ENCODE measurements at places on chromosomes 6 and 20. TPM values are rescaled to one million over a fixed set of nuclear protein-coding genes. Genes with fewer than 3 reads are reported as not detected.
A peak's percentile ranks its signal among the peaks of the same experiment; 100 is the strongest.

DNA sequence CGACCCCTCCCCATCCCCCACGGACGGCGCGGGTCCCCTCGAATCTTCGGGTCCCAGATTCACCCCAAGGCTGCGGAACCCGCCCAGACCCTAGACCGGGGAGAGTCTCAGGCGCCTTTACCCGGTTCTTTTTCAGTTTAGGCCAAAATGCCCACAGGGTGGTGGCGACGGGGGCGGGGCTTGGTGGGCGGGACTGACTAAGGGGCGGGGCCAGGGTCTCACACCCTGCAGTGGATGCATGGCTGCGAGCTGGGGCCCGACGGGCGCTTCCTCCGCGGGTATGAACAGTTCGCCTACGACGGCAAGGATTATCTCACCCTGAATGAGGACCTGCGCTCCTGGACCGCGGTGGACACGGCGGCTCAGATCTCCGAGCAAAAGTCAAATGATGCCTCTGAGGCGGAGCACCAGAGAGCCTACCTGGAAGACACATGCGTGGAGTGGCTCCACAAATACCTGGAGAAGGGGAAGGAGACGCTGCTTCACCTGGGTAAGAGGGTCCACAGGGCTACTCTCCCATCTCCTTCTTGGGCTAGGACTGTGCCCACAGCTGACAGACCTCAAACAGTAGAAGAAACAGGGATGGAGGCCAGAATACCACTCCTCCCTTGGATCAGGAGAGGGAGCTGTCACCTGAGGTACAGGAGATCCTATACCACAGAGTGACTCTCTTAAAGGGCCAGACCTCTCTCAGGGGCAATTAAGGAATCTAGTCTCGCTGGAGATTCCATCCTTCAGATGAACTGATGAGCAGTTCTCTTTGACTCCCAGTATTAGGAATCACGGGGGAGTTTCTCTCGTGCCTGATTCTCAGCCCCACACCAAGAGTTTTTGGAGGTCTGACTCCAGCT is 942 bp downstream of the HLA-E start:
- peak; percentile 88 for DNase-seq

The SPEF1 gene
- not detected for total RNA-seq

- no peak for DNase-seq
Observed at GRCh38 chr6:157272866-157273755, 50.2 kb downstream of the TMEM242 start.

DNA sequence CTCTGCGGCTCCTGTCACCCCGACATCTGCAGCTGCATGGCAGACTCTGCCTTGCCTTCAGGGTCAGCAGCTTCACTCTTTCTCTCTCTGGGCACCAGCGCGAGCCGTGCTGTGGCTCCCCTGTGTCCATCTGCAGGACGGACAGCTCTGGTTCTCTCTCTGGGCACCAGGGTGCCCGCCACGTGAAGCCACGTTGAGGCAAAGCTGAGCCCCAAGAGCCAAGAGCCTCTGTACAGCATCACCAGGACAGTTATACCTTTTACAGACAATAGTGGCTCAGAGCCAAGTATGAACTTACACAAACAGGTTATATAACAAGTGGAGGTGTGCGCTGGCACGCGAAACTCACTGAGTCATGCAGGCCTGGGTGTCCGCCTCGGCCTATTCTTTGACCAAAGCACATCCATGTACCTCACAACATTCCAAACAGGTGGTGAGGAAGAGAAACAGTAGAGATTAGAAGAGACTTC is 50.8 kb downstream of the FAM50B start:
- no peak for DNase-seq

- no peak for DNase-seq
Observed at GRCh38 chr6:43718387-43719105, 31.0 kb upstream of the MRPS18A start.

The PTK6 gene
- 0.16 TPM for total RNA-seq

The OR2H2 gene
- not detected for total RNA-seq

The POU5F1 gene
- total RNA-seq, result not detected

The CRISP2 gene
- total RNA-seq, result not detected

The JPH2 gene
- total RNA-seq, result not detected

- DNase-seq, result peak; percentile 55
Observed at GRCh38 chr6:125747589-125748405, 1.6 kb upstream of the HEY2 start.

The FAM217A gene
- total RNA-seq, result not detected

- no peak for DNase-seq
Observed at GRCh38 chr20:35200267-35200666, 26.2 kb upstream of the MMP24 start.

All from natural killer cell (primary cell).